Stimulated activated CD4-positive, alpha-beta T cell treated with anti-CD3 and anti-CD28 coated beads, Interleukin-15, amount 100 ng/mL, for 1 hour (primary cell): ENCODE measurements at places on chromosomes 16 and 17.
A peak's percentile ranks its signal among the peaks of the same experiment; 100 is the strongest.

GRCh38 chr16:47904691-47905090 is 251.1 kb downstream of the ABCC12 start:
- DNase-seq = no peak

- DNase-seq = peak; percentile 70
Observed at GRCh38 chr17:34637548-34638525, 58.5 kb downstream of the TMEM132E start.

DNA sequence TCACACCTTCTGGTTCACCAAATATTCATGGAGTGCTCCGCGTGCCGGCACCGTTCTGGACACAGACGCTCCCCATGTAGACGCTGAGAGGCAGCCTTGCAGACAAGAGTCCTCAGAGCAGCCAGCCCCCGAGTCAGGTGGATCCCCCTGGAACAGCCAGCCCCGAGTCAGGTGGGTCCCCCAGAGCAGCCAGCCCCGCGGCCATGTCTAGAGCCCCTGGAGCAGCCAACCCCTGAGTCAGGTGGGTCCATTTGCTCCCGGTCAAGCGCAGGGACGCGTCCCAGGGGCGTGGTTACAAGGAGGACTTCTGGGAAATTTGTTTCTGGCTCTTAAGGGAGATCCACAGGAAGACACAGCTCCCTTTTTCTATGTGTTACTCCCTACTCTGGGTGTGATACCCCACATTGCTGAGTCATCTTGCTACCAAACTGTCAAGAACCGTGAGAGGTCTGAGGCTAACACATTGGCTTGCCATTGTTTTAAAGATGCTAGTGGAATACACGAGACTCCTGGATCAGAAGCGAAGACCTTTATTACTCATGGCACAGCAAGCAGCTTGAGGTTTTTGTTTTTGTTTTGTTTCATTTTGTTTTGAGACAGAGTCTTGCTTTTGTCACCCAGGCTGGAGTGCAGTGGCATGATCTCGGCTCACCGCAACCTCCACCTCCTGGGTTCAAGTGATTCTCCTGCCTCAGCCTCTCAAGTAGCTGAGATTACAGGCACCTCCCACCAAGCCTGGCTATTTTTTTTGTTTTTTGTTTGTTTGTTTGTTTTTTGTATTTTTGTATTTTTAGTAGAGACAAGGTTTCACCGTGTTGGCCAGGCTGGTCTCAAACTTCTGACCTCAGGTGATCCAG is 43.3 kb upstream of the CBFA2T3 start:
- DNase-seq = no peak

DNA sequence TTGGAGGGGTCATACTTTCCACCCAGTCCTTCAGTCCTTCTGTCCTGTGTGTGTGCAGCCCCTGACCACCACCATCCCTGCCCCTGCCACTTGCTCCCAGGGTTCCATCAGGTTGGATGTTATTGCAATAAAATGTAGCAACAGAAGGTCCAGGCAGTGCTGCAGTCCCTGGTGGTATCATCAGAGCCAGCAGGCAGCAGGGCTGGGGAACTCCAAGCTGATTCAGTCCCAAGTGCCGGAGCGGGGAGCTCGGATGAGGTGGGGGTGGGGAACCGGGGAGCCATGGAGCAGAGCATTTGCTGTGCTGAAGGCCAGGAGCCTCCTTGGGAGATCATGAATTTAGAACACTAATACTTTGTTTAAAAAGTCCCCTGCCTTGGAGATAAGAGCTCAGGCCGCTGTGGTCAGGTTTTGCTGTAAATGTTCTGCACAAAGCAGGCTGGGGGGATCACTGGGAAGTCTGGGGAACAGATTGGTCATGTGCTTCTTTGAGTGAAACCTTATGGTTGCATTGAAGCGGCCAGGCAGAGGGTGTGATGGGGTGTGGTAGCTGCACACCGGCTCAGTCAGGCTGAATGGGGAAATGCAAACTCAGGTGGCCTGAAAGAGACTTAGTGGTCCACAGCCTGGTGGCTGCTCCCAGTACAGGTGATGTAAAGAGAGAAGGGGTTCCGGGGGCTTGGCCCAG is 225.9 kb downstream of the SEC14L1 start:
- DNase-seq = no peak

- no peak for DNase-seq
Observed at GRCh38 chr17:79239205-79239604, 164.6 kb downstream of the ENGASE start.
